ENCODE measurements at places on chromosomes 2 and 18. TPM values are rescaled to one million over a fixed set of nuclear protein-coding genes. Genes with fewer than 3 reads are reported as not detected.

Gene NEU4
- total RNA-seq, result not detected

Gene NLRC4
- total RNA-seq, result 6.8 TPM

Gene PPP1R1C
- total RNA-seq, result not detected

Gene REG1B
- total RNA-seq, result not detected

Gene FAM228A
- 1.0 TPM for total RNA-seq

Gene DOCK10
- 13.9 TPM for total RNA-seq

Gene TGFA
- total RNA-seq, result 1.1 TPM

Gene ZNF521
- total RNA-seq, result 20.7 TPM

Gene SPDYA
- total RNA-seq, result 3.3 TPM

Gene AQP12B
- total RNA-seq, result not detected
